ENCODE measurements at places on chromosomes 5 and 9. TPM values are rescaled to one million over a fixed set of nuclear protein-coding genes. Genes with fewer than 3 reads are reported as not detected.

- no peak overlapping the region for H3K27ac ChIP-seq
- no peaks in the 10 kb centered on the region for H3K36me3 ChIP-seq
- no peak overlapping the region for H3K4me3 ChIP-seq
- H3K4me1 ChIP-seq = peaks cover 39% of the 10 kb centered on the region
- DNase-seq = no peak
Measured at GRCh38 chr5:10985721-10986110, 224.7 kb upstream of the DAP start.

DNA sequence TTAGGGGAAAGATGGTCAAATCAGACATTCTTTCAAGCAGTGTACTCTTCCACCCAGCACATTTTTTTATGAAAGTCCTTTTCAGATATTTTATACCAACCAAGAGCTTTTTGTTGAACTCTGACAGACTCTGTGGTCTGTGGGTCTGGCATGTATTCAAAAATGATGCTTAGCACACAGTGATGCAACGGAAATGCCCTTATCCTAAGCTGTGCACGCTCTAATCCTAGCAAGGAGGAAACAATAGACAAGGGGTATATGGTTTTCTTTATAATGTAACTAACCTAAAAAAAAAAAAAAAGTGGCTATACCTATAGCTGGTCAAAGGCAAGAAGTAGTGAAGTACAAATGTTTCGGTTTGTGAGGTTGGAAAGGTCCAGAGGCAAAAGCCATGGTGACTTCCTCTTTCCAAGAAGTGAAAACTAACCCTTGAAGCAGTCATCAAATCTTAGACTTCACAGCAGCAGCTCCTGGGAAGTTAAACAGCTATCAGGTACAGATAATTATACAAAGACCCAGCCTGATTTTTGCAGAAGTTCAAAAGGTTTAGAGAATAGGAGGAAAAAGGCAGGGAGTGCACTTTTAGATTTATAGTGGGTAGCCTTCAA is 82.5 kb downstream of the SEMA6A start:
- no peak overlapping the region for H3K27ac ChIP-seq
- H3K27me3 ChIP-seq = no peaks in the 10 kb centered on the region
- H3K36me3 ChIP-seq = peaks cover 38% of the 10 kb centered on the region
- no peak overlapping the region for H3K4me3 ChIP-seq
- DNase-seq = no peak
- peaks cover 49% of the 10 kb centered on the region for H3K4me1 ChIP-seq

GRCh38 chr5:131084436-131084835 is 80.6 kb downstream of the HINT1 start:
- no peak for DNase-seq
- H3K36me3 ChIP-seq = no peaks in the 10 kb centered on the region
- H3K4me3 ChIP-seq = no peak overlapping the region
- no peak overlapping the region for H3K27ac ChIP-seq
- H3K27me3 ChIP-seq = no peaks in the 10 kb centered on the region

DNA sequence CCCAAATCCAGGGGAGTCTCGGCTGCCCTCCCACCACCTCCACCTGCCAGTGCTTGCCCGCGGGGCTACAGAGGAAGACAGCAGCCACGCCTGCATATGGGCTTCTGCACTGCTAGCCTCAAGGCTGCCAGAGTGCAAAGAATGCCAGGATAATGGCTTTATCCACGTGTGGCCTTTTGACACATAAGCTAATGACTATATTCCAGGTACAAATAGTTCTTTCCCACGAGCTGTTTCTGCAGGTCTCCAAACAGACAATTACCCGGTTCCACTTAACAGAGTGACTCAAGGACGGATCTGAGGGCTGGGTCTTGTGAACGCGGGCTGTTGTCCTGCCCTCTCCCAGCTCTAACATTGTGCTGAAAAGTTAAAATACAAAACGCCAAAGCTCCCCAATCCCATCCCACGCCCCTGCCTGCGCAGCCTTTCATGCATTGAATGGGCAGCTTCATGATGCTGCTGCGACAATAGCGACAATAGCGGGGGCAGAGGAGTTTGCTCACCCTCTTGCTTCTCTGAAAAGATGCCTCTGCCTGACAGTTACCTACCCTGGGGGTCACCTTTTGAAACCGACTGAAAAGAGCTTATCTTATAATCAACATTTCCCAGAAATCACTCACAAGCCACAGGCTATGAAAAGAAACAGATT is 39.1 kb upstream of the MSH3 start:
- H3K36me3 ChIP-seq = peaks cover 6% of the 10 kb centered on the region
- peak overlapping the region; percentile 81 for H3K27ac ChIP-seq
- H3K27me3 ChIP-seq = no peaks in the 10 kb centered on the region

GRCh38 chr9:90034071-90034470 is 429.3 kb downstream of the GADD45G start:
- DNase-seq = no peak
- H3K4me3 ChIP-seq = no peak overlapping the region
- H3K36me3 ChIP-seq = no peaks in the 10 kb centered on the region
- no peaks in the 10 kb centered on the region for H3K27me3 ChIP-seq
- no peaks in the 10 kb centered on the region for H3K4me1 ChIP-seq

- no peak overlapping the region for H3K27ac ChIP-seq
- peaks cover 10% of the 10 kb centered on the region for H3K4me1 ChIP-seq
- peaks cover 6% of the 10 kb centered on the region for H3K36me3 ChIP-seq
- no peak for DNase-seq
- no peak overlapping the region for H3K4me3 ChIP-seq
Measured at GRCh38 chr5:151023651-151024050, 3.3 kb downstream of the GPX3 start.

DNA sequence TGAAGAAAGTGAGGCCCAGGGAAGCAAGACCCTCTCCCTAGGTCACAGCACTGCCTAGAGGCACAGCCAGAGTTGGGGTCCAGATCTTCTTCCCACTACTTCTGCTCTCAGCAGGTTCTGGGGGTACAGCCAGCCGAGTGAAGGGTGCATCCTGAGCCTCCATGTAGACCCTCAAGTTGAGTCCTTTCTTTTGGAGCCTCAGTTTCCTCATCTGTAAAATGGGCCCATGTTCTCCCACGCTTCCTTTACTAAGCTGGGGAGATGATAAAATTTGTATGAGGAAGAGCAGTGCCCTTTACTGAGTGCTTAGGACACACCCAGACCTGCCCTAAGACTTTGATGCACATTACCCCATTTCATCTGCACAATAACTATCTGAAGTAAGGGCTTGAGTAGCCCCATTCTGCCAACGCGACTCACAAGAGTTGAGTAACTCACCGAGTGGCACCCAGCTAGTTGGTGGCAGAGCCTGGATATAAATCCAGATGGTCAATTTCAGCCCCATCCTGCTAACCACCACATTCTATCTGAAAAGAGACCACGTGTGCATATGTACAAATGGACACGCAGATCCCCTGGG is 64.3 kb upstream of the GGTA1 start:
- H3K27me3 ChIP-seq = peaks cover 2% of the 10 kb centered on the region
- H3K4me1 ChIP-seq = peaks cover 28% of the 10 kb centered on the region
- DNase-seq = no peak
- H3K4me3 ChIP-seq = no peak overlapping the region
- H3K36me3 ChIP-seq = no peaks in the 10 kb centered on the region
- no peak overlapping the region for H3K27ac ChIP-seq

IFNB1 gene
- total RNA-seq = not detected

- no peak overlapping the region for H3K4me3 ChIP-seq
- H3K27me3 ChIP-seq = no peaks in the 10 kb centered on the region
- peaks cover 33% of the 10 kb centered on the region for H3K4me1 ChIP-seq
Measured at GRCh38 chr5:14211818-14212803, 69.0 kb downstream of the TRIO start.

PROB1 gene
- total RNA-seq = 2.2 TPM

HAUS6 gene
- total RNA-seq = 36.7 TPM

GRCh38 chr5:83703059-83703458 is 17.6 kb downstream of the HAPLN1 start:
- H3K4me3 ChIP-seq = no peak overlapping the region
- no peaks in the 10 kb centered on the region for H3K27me3 ChIP-seq
- no peaks in the 10 kb centered on the region for H3K4me1 ChIP-seq
- no peak overlapping the region for H3K27ac ChIP-seq
- H3K36me3 ChIP-seq = peaks cover 13% of the 10 kb centered on the region

- H3K36me3 ChIP-seq = peaks cover 31% of the 10 kb centered on the region
- no peak overlapping the region for H3K4me3 ChIP-seq
- no peak overlapping the region for H3K27ac ChIP-seq
- no peak for DNase-seq
Measured at GRCh38 chr5:148091991-148092964, 28.5 kb downstream of the SPINK5 start.

ZNF454 gene
- 0.26 TPM for total RNA-seq

DNA sequence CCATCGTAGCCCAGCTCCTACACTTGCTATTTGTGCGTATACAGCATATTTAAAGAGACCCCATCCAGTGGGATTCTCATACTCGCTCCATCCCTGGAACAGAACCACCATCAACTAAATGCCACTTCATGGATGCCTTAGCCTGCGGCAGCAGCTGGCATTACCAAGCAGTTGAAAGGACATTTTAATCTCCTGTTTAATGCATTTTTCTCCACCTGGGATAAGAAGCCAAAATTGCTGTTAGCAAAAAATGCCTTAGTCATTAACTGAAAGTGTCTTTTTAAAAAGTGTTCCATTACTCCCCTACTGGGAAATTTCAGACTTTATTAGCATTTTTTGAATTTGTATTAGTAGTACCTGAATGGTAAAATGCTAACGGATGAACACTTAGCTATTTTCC is 662.6 kb upstream of the MEF2C start:
- no peak overlapping the region for H3K27ac ChIP-seq
- H3K27me3 ChIP-seq = no peaks in the 10 kb centered on the region

DNA sequence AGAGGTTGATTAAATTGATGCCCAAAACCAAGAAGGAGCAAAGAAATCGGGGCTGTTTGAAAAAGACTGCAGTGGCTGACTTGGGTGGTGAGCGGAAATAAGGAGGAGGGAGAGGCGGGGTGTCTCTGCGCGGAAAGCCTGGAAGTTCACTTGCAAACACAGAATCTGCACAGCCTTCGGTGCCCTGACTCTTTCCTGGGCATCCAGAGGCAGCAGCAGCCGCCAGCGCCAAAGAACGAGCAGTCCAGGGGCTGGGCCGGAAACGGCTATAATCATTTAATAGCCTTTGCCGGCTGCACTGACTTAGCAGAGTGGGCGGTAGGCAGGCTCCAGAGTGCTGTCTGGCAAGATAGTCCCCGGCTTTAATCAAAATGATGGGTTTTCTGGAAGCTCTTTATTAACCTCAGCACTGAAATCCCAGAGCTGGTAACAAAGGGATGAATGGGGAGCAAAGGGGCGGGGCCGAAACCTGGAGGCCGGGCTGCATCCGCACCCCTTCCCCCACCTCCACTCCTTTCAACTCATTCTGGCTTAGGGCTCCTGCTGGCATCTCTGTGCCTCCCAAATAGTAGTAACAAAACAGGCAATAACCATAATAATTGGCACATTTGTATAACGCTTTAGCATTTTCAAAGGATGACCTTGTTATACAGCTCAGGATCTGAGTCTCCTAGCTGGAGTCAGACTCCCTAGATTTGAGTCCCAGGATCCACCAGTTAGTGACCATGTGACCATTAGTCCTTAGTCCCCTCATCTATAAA is 35.7 kb downstream of the PCDHAC2 start:
- no peaks in the 10 kb centered on the region for H3K27me3 ChIP-seq
- H3K36me3 ChIP-seq = peaks cover 5% of the 10 kb centered on the region
- DNase-seq = peak; percentile 36
- peak overlapping the region; percentile 95 for H3K27ac ChIP-seq
- peak overlapping the region; percentile 89 for H3K4me3 ChIP-seq

- peaks cover 33% of the 10 kb centered on the region for H3K36me3 ChIP-seq
- H3K27ac ChIP-seq = no peak overlapping the region
- DNase-seq = no peak
- no peak overlapping the region for H3K4me3 ChIP-seq
- no peaks in the 10 kb centered on the region for H3K27me3 ChIP-seq
- no peaks in the 10 kb centered on the region for H3K4me1 ChIP-seq
Measured at GRCh38 chr5:90519081-90519480, 10.3 kb downstream of the LYSMD3 start.

CERCAM gene
- 49.7 TPM for total RNA-seq

DNA sequence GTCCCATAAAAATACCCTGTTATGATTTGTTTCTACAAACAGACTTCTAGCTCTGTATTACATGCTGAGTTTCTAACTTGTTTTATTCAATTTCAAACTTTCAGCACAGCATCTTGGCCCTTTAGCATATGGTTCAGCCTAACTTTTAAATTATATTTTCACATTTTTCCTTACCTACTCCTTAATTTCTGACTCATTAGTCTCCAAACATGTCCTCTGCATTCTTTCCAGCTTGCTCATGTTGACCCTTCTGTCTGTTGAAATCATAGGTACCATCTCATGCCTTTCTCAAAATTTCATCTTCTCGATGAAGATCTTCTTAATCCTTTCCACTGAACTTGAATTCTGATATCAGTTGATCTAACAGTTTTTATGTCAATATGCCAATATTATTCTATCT is 200.9 kb upstream of the RIOK2 start:
- no peak for DNase-seq
- H3K4me1 ChIP-seq = no peaks in the 10 kb centered on the region
- no peak overlapping the region for H3K27ac ChIP-seq
- H3K4me3 ChIP-seq = no peak overlapping the region
- no peaks in the 10 kb centered on the region for H3K27me3 ChIP-seq
- no peaks in the 10 kb centered on the region for H3K36me3 ChIP-seq

DNA sequence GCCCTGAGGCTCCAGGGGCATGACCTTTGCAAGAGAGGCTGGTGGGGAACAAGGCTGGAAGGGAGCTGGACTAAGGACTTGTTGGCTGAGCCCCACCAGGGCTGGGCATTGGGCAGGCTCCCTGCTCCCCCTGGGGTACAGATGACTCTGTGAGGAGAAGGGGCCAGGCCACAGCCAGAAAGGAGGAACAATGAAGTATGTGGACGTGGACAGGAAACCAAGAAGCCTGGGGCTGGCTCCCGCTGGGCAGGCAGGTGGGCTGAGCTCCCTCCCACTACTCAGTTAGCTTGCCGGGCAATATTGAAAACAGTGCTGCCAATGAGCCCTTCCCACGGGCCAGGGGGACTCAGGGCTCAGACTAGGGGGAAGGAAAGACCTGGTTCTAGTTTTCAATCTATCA is 66.1 kb upstream of the SPTLC1 start:
- H3K4me1 ChIP-seq = no peaks in the 10 kb centered on the region
- H3K36me3 ChIP-seq = no peaks in the 10 kb centered on the region
- peaks cover 5% of the 10 kb centered on the region for H3K27me3 ChIP-seq

LSM11 gene
- 11.3 TPM for total RNA-seq

- DNase-seq = no peak
- no peaks in the 10 kb centered on the region for H3K27me3 ChIP-seq
- H3K36me3 ChIP-seq = peaks cover 8% of the 10 kb centered on the region
Measured at GRCh38 chr5:78234804-78235203, 59.7 kb downstream of the AP3B1 start.

GRCh38 chr9:9847750-9848149 is 765.1 kb downstream of the PTPRD start:
- no peaks in the 10 kb centered on the region for H3K36me3 ChIP-seq
- H3K27me3 ChIP-seq = no peaks in the 10 kb centered on the region
- no peak overlapping the region for H3K4me3 ChIP-seq
- no peak overlapping the region for H3K27ac ChIP-seq
- no peaks in the 10 kb centered on the region for H3K4me1 ChIP-seq
- DNase-seq = no peak

DNA sequence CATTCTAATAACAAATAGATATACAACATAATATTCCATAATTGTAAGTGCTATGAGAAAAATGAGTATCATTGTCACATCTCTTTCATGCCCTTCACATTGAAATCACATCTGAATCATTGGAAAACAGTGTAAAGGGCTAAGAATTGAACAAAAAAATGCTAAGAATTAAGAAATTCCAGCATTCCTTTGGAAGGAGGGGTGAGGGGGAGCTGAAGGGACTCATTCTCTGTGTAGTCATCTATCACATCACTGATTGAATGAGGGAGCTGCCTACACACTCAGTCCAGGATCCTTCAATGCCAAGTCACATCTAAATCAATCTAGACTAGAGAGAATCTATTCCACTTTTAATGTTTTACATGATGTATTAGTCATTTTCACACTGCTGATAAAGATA is 286.6 kb downstream of the DTWD2 start:
- H3K36me3 ChIP-seq = peaks cover 32% of the 10 kb centered on the region
- peak overlapping the region; percentile 9 for H3K4me3 ChIP-seq
- DNase-seq = no peak
- H3K27me3 ChIP-seq = no peaks in the 10 kb centered on the region
- H3K4me1 ChIP-seq = peaks cover 55% of the 10 kb centered on the region

Data from neural crest cell (in vitro differentiated cells).